ENCODE measurements at places on chromosomes 3 and 15.

DNA sequence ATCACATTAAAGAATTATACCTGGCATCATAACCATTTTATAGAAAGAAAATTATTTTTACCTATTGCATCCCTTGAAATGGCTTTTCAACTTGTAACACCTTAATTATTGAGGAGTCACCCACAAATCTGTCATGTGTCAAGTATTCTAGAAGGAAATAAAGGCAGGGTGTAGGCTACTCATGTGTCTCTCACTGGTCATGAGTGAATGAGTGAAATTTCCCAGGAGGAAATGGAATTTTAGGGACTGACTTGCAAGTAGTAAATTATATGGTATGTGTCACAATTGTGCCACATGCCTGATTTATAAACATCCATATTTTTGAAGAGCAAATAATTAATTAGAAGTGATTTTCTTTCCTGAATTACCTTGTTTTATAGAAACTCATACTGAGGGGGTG is 310.5 kb upstream of the ADAMTS9 start:
- DNase-seq = no peak

GRCh38 chr3:186949281-186949982 is 19.1 kb downstream of the ST6GAL1 start:
- DNase-seq = no peak

DNA sequence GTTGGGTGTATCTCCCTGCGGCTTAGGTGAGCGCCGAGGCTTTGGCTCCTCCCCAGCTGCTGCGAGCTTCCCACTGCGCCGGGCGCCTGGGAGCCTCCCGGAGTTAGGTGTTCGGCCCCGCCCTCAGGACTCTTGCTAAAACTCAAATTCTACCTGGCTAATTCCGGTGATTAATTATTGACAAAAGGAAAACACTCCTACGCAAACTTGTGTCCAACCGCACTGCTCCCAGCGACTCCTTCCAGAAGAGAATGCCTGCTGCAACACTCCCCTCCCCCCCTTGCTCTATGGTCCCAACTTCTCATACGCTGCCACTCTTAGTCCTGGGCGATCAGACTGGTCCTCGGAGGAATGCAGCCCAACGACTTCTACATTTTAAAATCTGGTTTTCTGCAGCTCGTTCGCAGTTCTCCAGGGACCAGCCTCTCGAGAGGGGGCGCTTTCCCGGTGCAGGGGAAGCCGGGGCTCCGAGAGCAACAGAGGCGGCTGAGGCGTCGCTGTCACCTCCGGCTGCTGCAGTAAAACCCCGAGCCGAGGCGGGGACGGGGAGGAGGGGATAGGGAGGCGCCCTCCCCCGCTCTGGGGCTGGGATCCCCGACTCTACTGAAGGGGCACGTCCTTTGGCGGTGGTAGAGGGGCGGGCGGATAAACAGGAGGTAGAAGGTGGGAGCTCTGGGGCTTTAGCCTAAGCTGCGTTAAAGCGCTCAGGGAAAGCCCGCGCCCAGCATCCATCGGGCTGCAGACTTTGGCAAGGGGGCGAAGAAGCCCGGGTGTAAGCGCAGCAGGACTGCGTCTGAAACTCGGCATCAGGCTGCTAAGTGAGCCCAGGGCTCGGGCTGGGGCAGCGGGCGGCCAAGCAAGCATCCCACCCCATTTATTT is at the start of gene SPTSSB:
Gene SPTSSB, minus strand, starts transcription at position 77 of the 880 bp plus-strand sequence. CDS start 25,194 bp downstream, outside the sequence.
- DNase-seq = no peak

- DNase-seq = no peak
Observed at GRCh38 chr3:177145954-177146353, 51.3 kb downstream of the TBL1XR1 start.

GRCh38 chr3:36695113-36695768 is 69.1 kb downstream of the DCLK3 start:
- DNase-seq = no peak

Measured in stimulated activated CD8-positive, alpha-beta memory T cell treated with anti-CD3 and anti-CD28 coated beads, Interleukin-4, amount 100 ng/mL, for 1 hour (primary cell).